ENCODE measurements at places on chromosomes 4 and X. TPM values are rescaled to one million over a fixed set of nuclear protein-coding genes. Genes with fewer than 3 reads are reported as not detected.
A peak's percentile ranks its signal among the peaks of the same experiment; 100 is the strongest.

GRCh38 chr4:30822911-30823551, 102.9 kb downstream of the PCDH7 start:
- DNase-seq: no peak
- no peak overlapping the region for H3K4me3 ChIP-seq
- H3K27ac ChIP-seq: no peak overlapping the region
- no peaks in the 10 kb centered on the region for H3K36me3 ChIP-seq
- H3K27me3 ChIP-seq: no peaks in the 10 kb centered on the region
- no peaks in the 10 kb centered on the region for H3K4me1 ChIP-seq

GRCh38 chrX:68696267-68696990, 49.0 kb downstream of the STARD8 start:
- no peak overlapping the region for H3K4me3 ChIP-seq
- no peak overlapping the region for H3K27ac ChIP-seq
- H3K4me1 ChIP-seq: peaks cover 4% of the 10 kb centered on the region
- H3K27me3 ChIP-seq: peaks cover 5% of the 10 kb centered on the region
- no peak for DNase-seq
- no peaks in the 10 kb centered on the region for H3K36me3 ChIP-seq

GDPD2 gene
- total RNA-seq: not detected

- H3K36me3 ChIP-seq: no peaks in the 10 kb centered on the region
- H3K4me3 ChIP-seq: no peak overlapping the region
- H3K27me3 ChIP-seq: no peaks in the 10 kb centered on the region
- no peak for DNase-seq
These were observed 548.1 kb downstream of the PPP4R3C start for GRCh38 chrX:26915064-26915463.

SSX2 gene
- total RNA-seq: not detected

DNA sequence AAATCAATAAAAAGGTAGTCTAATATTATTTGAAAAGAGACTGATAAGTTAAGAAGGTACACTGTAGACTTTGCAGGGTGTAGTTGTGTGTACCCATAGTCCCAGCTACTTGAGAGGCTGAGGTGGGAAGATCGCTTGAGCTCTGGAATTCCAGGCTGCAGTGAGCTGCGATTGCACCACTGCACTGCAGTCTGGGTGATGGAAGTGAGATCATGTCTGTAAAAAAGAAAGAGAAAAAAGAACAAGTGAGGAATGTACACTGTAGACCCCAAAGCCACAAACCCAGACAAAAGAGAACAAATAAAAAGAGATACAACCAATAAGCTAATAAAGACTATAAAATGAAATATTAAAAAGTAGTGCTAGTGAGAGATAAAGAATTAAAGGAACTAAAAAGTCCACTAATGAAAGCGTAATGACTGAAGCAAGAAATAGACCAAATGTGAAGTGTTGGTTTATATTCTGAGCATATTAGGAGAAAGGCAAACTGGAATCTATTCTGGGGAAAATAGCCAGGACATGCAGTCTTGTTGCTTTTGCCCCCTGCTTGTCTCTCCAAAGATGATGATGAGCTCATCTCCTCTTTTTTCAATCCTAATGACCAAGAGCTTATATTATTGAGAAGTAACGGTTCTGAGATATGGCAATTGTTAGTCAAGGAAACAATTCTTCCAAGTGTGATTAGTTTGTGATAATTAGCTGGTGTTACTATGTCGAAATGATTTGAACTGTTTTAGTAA, 19.1 kb downstream of the GSX2 start:
- DNase-seq: no peak
- H3K36me3 ChIP-seq: no peaks in the 10 kb centered on the region
- no peak overlapping the region for H3K4me3 ChIP-seq
- H3K4me1 ChIP-seq: no peaks in the 10 kb centered on the region
- peaks cover 10% of the 10 kb centered on the region for H3K27me3 ChIP-seq

DNA sequence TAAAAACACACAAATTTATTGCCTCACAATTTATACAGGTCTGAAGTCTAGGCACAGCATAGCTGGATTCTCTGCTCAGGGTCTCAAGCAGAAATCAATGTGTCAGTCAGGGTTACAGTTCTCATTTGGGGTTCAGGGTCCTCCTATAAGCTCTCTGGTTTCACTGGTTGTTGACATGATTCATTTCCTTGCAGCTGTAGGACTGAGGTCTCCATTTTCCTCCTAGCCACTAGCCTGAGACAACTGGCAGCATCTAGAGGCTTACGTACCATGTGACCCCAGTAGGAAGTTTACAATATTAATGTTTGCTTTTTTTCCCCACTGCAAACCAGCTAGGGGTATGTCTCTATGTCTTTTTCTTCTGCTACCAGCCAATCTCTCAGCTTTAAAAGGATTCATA, 102.5 kb downstream of the CPEB2 start:
- H3K4me1 ChIP-seq: no peaks in the 10 kb centered on the region
- peaks cover 2% of the 10 kb centered on the region for H3K27me3 ChIP-seq
- H3K4me3 ChIP-seq: no peak overlapping the region
- no peak for DNase-seq
- H3K36me3 ChIP-seq: no peaks in the 10 kb centered on the region
- no peak overlapping the region for H3K27ac ChIP-seq

GASK1B gene
- total RNA-seq: not detected

- peak; percentile 22 for DNase-seq
- H3K27me3 ChIP-seq: peaks cover 10% of the 10 kb centered on the region
- peak within 1 kb of the TSS; percentile 85 for H3K4me3 ChIP-seq
- no peaks in the 10 kb centered on the region for H3K36me3 ChIP-seq
- H3K4me1 ChIP-seq: peaks cover 20% of the 10 kb centered on the region
These were observed at the start of gene WNK3 for GRCh38 chrX:54357414-54358377. WNK3 (minus strand) TSS chrX:54358046.

GRCh38 chr4:6888506-6889071, 21.0 kb upstream of the TBC1D14 start:
- no peaks in the 10 kb centered on the region for H3K27me3 ChIP-seq
- H3K4me1 ChIP-seq: peaks cover 17% of the 10 kb centered on the region
- no peaks in the 10 kb centered on the region for H3K36me3 ChIP-seq
- no peak for DNase-seq

GRCh38 chr4:163773940-163774339, 279.4 kb downstream of the TMA16 start:
- H3K4me3 ChIP-seq: no peak overlapping the region
- H3K27ac ChIP-seq: no peak overlapping the region
- H3K36me3 ChIP-seq: no peaks in the 10 kb centered on the region
- peaks cover 12% of the 10 kb centered on the region for H3K27me3 ChIP-seq
- DNase-seq: no peak

DNA sequence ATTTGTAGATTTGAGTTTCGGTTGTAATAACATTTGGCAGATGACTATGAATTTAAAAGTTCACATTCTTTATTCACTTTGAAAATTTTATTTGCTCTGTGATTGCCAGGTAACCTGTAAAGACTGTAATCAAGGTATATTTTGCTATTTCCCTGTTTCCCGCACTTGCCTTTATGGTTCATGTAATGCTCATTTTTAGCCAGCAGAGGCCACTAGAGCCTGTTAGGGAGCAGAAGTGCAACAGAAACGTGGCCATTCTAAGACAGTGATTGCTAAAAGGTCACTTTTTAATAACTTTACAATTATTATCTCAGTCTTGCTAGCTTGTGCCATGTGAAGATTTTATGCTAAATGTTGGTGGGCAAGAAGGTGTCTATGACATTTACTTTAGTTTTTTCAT, 12.4 kb downstream of the YIPF6 start:
- DNase-seq: no peak
- H3K27ac ChIP-seq: no peak overlapping the region
- H3K4me3 ChIP-seq: no peak overlapping the region
- H3K4me1 ChIP-seq: peaks cover 20% of the 10 kb centered on the region
- H3K36me3 ChIP-seq: peaks cover 36% of the 10 kb centered on the region
- H3K27me3 ChIP-seq: no peaks in the 10 kb centered on the region
